ENCODE measurements at places on chromosomes 16 and 17. TPM values are rescaled to one million over a fixed set of nuclear protein-coding genes. Genes with fewer than 3 reads are reported as not detected.

Gene GDPD1
- 0.90 TPM for polyA plus RNA-seq

Gene NQO1
- 12.1 TPM for polyA plus RNA-seq

- DNase-seq, result peak; percentile 4
Measured at GRCh38 chr17:42284024-42284369, 4.3 kb upstream of the STAT5A start.

- DNase-seq, result no peak
Measured at GRCh38 chr17:82553210-82553930, 33.8 kb downstream of the FOXK2 start.

Gene ACSM2B
- polyA plus RNA-seq, result 0.25 TPM

DNA sequence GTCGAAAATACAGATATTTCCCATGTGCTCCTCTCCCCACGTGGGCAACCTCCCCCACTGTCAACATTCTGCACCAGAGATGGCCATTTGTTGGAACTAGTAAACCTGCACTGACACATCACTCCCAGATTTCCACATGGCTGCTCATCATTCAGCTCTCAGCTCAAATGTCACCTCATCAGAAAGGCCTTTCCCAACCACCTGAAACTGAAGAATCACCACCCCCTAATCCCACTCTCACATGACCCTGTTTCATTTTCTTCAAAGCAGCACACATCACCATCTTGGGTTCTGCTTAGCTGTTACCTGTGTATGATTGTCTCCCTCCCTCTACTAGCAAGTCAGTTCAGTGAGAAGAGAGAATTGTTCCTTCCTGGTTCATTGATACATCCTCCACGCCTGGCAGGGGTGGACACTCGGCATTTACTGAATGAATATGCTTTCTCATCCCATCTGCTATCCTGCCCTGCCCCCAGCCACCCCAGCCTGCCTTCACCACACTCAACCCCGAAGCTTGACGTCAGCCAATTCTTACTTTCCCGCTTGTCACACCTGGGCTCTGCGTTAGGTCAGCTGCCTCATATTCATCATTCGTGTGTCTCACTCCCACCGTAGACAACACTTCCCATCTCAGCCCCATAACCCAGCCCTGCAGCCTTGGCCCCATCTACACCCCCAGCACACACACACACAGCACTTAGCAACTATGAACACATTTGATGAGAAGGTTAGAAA is 1.5 kb downstream of the C17orf114 start:
- no peak for DNase-seq

Measured in psoas muscle (tissue), 8 donors.